ENCODE measurements at places on chromosomes 6 and 20. TPM values are rescaled to one million over a fixed set of nuclear protein-coding genes. Genes with fewer than 3 reads are reported as not detected.

CEP85L gene
- total RNA-seq, result 13.2 TPM

DEFB124 gene
- total RNA-seq, result not detected

KIF6 gene
- total RNA-seq, result 0.32 TPM

LEMD2 gene
- total RNA-seq, result 59.6 TPM

ELOVL2 gene
- 1.6 TPM for total RNA-seq

SLC24A3 gene
- 4.2 TPM for total RNA-seq

PKIB gene
- 12.2 TPM for total RNA-seq

TREM1 gene
- not detected for total RNA-seq

REM1 gene
- total RNA-seq, result not detected

IP6K3 gene
- total RNA-seq, result 2.6 TPM

WDR27 gene
- 18.1 TPM for total RNA-seq

BTN1A1 gene
- not detected for total RNA-seq

ZHX3 gene
- total RNA-seq, result 38.7 TPM

LCA5 gene
- 5.2 TPM for total RNA-seq

COL21A1 gene
- total RNA-seq, result under 0.01 TPM

OOEP gene
- total RNA-seq, result under 0.01 TPM

KIF25 gene
- total RNA-seq, result under 0.01 TPM

PDSS2 gene
- 8.4 TPM for total RNA-seq

DEFB112 gene
- not detected for total RNA-seq

PRL gene
- not detected for total RNA-seq

NFS1 gene
- total RNA-seq, result 40.6 TPM

SHLD1 gene
- 0.97 TPM for total RNA-seq

WASF1 gene
- 14.2 TPM for total RNA-seq

RAET1L gene
- not detected for total RNA-seq

SMIM28 gene
- not detected for total RNA-seq

COL9A3 gene
- under 0.01 TPM for total RNA-seq

CD83 gene
- 0.32 TPM for total RNA-seq

SEL1L2 gene
- not detected for total RNA-seq

SLC44A4 gene
- not detected for total RNA-seq

FAM184A gene
- under 0.01 TPM for total RNA-seq

BPIFA1 gene
- total RNA-seq, result not detected

LY6G6D gene
- not detected for total RNA-seq

SPDEF gene
- total RNA-seq, result under 0.01 TPM

SLC35D3 gene
- total RNA-seq, result not detected
